ENCODE measurements at places on chromosomes 3 and 15. TPM values are rescaled to one million over a fixed set of nuclear protein-coding genes. Genes with fewer than 3 reads are reported as not detected.
A peak's percentile ranks its signal among the peaks of the same experiment; 100 is the strongest.

DNA sequence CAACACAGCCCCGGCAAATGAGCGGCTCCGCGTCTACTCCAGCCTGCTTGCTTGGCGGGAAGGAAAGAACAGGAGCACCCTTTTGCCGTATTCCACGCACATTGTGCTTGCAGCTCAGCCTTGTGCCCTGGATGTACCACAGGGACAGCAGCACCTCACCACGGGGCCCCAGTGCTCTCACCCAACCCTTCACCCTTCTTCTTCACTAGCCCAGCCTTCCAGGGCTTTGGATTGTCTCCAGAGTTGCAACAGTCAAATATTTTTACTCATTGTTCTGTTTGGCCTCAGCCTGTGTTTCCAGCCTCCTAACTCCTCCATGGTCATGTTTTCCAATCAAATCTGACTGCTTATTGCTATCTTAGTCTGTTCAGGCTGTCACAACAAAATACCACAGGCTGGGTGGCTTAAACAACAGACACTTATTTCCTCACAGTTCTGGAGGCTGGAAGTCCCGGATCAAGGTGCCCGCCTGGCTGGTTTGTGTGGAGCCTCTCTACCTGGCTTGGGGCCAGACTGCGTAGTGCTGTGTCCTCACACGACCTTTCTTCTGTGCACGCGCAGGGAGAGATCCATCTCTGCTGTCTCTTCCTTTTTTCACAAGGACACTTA lies 79.2 kb upstream of the ABHD17C start:
- DNase-seq, result no peak

GRCh38 chr3:20141851-20142250 lies 44.2 kb downstream of the SGO1 start:
- DNase-seq, result peak; percentile 60

The OR5H14 gene
- not detected for total RNA-seq

The CCR8 gene
- not detected for total RNA-seq

DNA sequence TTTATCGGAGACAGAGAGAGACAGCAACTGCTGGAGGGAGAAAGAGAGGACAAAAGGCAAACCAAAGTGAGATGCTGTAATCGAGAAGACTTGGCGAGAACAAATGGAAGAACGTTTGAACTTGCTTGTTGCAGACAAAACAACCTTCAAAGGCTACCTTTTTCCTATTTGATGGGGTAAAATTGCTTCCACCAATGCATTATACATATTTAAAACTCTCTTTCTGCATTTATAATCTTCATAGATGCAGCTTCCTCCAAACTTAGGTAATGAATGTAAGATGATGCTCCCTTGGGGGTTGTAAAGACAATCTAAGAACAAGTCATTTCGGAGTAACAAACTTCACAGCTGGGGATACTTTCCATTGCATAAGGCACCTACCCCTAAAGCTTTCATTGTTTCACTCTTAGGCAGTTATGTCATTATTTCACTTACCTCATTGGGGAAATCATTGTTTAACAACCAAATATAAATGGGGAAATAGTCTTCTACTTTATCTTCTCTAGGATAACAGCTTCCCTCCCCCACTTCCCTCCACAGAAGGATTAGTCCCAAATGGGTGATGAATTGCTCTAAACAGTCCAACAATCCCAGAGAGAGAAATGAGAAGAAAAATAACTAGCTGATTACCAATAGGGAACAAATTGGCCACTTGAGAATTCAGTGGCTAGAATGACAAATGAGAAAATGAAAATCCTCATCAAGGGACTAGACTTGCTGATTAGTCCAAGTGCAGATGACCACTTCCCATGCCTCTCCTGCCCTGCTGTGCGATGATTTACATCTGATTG lies 269.8 kb upstream of the ADAMTS9 start:
- DNase-seq, result no peak

DNA sequence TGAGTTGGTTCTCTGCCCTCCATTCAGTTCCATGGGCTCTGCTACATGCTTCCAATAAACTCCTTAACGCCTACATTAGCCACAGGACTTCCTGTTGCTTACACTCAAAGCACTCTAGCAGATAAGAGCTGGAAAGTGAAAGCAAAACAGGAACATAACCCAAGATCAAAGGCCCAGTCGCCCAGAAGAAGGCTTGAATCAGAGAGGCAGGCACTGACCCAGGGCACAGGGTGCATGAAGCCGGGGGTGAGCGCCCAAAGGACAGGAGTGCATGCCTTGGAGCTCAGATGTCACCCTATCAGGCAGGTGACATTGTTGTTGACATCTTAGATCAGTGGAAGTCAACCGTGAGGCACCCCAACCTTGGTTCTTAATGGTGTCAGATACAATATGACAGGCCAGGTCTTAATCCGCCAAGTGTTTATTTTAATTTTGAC lies 235.1 kb downstream of the UACA start:
- no peak for DNase-seq

The ARHGEF26 gene
- total RNA-seq, result 18.2 TPM

DNA sequence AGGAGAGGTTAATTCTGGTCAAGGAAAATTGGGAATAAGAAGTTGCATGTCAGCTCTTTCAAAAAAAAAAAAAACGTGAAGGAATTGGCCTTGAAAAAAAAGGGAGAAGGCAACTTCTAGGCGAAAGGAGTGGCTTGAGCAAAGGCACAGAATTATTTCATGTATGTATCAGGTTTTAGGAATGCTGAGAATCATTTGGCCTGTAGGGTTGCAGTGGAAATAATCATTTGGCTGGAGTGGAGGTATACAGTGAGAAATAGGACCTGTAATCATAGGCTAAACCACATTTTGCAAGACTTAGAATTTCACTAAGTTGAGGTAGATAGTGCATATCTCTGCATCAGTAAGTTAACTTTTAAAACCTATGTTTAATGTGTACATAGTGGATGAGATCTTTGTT lies 54.9 kb downstream of the EPHA6 start:
- DNase-seq, result no peak

DNA sequence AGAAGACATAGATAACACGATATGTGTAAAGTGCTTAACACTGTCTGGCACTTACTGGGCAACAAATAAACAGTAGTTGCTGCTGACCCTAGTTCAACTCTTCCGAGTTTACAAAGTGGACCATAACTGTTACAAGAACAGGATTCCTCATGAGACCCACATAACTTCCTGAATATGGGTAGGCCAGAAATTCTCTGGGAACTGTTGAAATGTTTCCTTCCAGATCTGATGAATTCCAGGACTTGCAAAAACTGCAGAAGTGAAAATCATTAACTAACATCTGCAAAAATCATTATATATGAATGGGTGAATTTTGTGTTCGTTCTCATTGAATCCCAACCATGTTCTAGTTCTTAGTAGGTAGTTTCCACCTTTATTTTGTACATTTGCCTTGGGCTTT lies 181.7 kb upstream of the MME start:
- DNase-seq, result no peak

- DNase-seq, result no peak
These were observed 156.2 kb downstream of the ZMAT3 start for GRCh38 chr3:178915365-178915764.

GRCh38 chr3:54550221-54550977 lies 377.5 kb downstream of the LRTM1 start:
- no peak for DNase-seq

The CCR9 gene
- total RNA-seq, result not detected

The EOGT gene
- total RNA-seq, result 71.1 TPM

The PPP2R3A gene
- 28.7 TPM for total RNA-seq

DNA sequence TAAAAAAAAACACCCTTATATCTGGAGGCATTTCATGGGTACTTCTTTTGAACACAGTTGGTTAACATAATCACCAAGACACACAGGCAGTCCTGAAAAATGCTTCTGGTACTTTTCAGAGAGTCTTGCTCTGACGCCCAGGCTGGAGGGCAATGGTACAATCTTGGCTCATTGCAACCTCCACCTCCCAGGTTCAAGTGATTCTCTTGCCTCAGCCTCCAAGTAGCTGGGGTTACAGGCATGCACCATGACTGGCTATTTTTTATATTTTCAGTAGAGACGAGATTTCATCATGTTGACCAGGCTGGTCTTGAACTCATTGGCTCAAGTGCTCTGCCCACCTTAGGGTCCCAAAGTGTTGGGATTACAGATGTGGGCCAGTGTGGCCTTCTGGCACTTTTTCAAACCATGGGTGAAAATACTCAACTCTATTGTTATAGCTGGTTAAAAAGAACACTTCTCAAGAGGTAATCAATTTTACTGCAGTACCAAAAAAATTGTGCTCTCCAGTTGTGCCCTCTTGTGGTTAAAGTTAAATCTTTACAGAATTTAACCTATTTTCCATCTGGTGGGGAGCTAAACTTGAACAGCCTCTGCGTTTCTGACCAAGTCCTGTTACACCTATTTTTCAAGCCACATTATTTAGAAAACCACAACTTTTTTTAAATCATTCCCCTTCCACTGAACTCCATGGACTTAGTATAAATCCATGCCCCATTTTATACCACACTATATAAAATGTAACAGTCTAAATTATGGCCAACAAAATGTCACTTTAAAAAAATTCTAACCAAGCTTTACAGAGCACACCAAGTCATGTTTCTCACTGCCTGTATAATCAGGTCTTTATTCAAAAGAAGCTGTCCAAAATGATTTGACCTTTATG lies 1.2 kb upstream of the SNAPC5 start:
- DNase-seq, result peak; percentile 29

DNA sequence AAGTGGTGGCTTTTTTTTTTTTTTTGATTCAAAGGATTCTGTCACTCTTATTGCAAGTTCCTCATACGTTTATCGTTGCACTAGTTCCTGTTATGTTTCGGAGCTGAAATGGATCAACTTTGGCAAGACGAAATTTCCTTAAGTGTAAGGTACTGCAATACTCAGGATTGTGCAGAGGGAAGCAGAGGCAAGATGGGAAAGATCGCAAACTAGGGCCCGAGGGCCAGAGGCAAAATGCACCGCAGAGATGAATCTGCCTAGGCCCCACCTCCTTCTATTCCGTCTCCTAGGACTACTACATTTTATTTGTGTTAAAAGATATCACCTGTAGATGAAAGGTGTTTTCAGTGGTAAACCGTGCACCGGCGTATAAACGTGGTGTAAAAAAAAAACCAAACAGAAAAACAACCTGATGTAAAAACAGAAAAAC lies 331 bp downstream of the RNU6-1 start:
- no peak for DNase-seq

DNA sequence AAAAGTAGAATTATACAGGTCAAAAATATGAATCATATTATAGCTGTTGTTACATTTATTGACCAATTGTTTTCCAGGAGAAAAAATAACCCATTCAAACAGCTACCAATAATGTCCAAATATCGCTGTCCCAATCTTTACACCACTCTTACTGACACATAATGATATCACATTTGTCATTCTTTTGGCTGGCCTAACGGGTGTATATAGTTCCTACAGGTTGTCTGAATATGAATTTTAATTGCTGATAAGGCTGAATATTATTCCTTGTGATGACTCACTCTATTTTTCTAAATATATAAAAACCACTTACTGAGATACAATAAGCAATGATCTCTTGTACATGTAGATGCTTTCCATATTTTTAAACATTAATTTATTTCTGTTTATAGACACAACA lies 76.4 kb downstream of the FSIP1 start:
- DNase-seq, result no peak

The BDH1 gene
- 6.9 TPM for total RNA-seq

GRCh38 chr3:196938576-196938975 lies 3.8 kb downstream of the NCBP2 start:
- no peak for DNase-seq

- DNase-seq, result no peak
These were observed 522 bp downstream of the PDZRN3 start for GRCh38 chr3:73624017-73624820.

DNA sequence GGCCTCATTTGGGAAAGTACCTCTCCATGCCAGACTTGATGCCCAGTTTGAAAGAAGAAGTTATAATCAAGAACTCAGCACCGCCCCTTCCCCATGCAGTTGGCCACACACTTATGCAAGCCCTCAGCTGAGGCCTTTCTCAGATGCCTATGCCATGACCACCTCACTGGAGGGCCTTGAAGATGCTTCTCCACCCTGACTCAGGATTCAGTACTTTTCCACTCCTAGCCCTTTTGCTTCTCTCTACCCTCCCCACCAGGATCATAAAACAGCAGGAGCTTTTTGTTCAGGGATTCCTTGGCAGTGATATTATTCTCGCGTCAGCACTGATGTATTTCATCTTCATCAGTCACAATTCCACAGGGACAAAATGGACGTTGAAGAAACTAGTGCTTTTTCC lies 313.5 kb downstream of the PYDC2 start:
- no peak for DNase-seq

DNA sequence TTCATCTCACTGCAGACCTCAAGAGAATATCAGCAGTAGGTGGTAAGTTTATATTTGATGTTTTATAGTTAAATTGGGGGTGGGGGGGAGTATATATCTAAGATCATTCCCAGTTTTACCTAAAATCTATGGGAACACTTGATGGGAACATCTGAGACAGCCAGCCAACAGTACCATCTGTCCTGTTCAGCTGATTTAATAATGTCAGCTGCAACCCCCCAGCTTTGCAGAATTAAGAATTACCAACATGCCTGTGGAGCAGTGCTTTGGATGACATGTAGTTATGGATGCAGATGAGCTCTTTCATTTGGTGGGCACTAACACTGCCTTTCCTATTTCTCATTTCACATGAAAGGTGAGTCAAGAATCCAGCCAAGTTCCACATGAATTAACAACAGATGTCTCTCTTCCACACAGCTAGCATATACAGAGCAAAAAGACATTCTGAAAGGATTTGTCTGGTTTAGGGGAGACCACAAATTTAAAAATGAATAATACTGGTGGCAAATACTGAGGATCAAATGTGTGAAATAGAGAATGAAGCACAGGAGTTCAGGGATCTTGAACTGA lies 76.2 kb downstream of the SETD5 start:
- no peak for DNase-seq

DNA sequence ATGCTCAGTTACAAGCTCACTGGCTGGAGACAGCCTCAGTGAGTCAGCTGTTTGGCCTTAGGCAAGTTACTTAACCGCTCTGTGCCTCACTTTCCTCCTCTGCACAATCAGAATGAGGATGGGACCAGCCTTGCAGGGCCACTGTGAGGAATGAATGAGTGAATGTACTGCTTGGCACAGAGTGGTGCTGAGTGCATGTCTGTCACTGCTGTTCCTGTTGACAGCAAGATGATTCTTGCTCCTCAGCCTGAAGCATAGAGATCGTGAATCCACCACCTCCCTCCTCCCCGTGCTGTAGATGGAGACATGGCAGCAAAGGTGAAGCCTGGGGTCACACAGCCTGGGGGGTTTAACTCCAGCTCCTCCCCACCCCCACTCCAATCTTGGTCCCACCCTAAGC lies 14.6 kb upstream of the GRIP2 start:
- DNase-seq, result no peak

DNA sequence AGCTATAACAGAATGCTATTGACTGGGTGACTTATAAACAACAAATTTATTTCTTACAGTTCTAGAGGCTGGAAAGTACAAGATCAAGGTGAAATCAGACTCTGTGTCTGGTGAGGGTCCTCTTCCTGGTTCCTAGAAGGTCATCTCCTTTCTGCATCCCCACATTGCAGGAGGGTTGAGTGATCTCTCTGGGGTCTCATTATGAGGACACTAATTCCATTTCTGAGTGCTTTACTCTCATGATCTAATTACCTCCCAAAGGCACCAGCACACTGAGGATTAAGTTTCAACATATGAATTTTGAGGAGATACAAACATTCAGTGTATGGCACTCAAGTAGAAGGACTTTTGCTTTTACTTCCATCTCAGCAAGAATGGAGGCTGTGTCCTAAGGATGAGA lies 534.1 kb upstream of the KCNMB2 start:
- DNase-seq, result no peak

Measured in urinary bladder (tissue), 4 donors.